ENCODE measurements at places on chromosomes 5 and 9.

GRCh38 chr5:144522698-144523097 lies 352.0 kb downstream of the KCTD16 start:
- DNase-seq: no peak

DNA sequence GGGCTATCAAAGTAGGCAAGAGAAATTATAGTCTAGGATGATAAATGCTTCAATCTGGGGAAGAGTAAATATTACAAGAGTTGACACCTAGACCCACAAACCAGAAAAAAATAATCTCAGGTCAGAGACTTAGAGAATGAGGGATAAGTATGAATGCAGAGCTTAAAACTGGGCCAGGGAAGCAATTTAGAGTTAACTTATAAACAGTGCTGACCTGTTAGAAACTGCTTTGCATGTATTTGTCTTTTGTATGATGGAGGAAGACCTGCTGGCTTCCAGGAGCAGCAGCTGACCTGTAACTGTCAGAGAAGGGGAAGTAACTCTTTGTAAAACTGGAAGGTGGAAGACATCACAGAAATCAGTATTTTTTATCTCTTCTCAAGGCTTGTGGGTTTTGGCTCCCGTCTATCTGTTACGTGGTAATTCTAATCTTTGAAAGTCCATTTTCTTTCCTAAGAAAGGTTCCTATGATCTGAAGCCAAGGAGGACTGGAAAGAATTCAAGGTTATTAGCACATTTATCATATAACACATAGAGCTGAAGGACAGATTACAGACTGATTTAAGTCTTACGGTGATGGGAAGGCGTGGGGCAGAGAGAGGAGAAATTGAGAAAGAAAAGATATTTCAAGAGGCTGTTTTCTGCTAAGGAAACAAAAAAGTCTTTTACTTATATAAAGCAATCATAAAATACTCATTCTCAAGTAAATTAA lies 114.7 kb upstream of the ADAMTS19 start:
- DNase-seq: no peak

GRCh38 chr5:133470841-133471240 lies 141.5 kb downstream of the FSTL4 start:
- no peak for DNase-seq

GRCh38 chr5:98103807-98104206 lies 669.7 kb upstream of the RGMB start:
- no peak for DNase-seq

DNA sequence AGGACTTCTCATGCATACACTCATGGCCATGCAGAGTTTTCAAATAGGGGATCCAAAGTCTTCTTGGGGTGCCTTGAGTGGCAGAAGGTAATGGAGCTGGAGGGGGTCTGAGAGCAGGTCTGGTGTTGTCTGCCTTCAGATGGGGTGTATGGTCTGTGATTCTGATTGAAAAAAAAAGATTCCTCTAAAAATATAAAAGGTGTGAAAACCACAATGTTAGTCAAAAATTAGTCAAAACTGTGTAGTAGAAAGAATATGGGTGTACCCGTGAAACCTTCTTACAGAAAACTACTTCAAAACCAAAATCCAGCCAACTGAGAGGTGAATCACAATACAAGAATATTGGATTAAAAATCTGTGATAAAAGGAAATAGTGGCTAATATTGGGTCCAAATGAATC lies 20.1 kb downstream of the DOCK2 start:
- no peak for DNase-seq

GRCh38 chr5:171657473-171657872 lies 128.1 kb upstream of the SMIM23 start:
- no peak for DNase-seq

DNA sequence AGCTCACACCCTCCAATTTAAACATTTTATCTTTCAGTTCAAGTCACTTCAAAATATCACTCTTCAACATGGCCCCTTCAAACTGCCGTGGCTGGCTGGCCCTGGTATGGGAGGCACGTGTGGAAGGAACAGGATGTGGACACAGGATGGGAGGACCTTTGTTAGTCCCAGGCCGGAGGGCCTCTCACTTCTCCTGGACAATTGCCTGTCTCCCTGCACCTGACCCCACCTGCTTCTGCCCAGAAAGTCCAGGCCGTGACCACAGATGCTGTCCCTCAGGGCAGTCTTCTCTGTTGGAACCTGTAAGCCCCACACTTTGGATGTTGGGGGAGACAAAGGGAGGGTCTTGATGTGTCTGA lies 19.4 kb downstream of the AMBP start:
- DNase-seq: no peak

- DNase-seq: no peak
These were observed 40.6 kb downstream of the USP20 start for GRCh38 chr9:129875687-129876395.

DNA sequence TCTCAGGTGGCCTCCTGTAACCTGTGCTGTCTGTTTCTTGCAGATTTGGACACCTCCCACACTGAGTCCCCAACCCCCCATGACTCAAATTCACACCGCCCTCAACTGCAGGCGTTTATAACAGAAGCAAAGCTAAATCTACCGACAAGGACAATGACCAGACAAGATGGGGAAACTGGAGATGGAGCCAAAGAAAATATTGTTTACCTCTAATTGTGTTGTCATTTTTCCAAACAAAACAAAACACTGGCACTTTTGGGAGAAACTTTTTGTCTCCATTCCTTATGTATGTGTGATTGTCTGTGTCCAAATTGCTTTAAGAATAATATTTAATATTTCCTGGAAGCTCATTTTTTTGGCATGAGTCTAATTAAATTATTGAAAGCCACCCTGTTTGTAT lies 314.8 kb downstream of the ARHGEF28 start:
- DNase-seq: no peak

DNA sequence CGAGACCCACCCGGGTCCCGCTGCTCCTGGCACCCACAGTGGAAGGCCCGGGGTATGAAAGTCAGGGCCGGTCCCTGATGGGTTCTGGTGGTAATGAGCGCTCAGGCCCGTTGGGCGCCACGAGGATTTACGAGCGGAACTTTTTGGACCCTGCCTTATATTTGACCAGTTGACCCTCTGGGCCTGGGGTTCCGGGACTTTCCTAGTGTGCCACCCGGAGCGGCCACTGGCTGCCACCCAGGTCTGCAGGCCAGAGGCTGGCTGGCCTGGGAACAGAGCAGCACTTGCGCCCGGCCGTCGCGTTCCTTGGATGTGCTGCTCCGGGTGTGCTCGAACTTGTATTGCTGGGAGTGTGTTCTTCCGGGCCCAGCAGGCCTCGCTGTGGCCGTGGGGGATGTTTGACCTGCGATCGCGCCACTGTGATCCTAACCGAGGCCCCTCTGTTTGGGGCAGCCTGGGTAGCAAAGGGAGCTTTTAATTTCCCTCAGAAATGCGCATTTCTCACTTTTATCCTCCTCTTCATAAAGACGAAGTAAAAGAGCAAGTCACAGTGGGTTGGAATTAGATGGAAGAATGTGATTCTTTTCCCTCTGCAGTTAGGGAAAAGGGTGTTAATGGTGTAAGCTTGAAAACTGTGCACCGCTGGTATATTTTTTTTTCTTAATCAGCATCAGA lies 1.2 kb downstream of the F2RL1 start:
- DNase-seq: no peak

GRCh38 chr5:75465480-75465879 lies 45.9 kb downstream of the CERT1 start:
- no peak for DNase-seq

GRCh38 chr5:166618526-166618925 lies 1672.9 kb upstream of the WWC1 start:
- no peak for DNase-seq

DNA sequence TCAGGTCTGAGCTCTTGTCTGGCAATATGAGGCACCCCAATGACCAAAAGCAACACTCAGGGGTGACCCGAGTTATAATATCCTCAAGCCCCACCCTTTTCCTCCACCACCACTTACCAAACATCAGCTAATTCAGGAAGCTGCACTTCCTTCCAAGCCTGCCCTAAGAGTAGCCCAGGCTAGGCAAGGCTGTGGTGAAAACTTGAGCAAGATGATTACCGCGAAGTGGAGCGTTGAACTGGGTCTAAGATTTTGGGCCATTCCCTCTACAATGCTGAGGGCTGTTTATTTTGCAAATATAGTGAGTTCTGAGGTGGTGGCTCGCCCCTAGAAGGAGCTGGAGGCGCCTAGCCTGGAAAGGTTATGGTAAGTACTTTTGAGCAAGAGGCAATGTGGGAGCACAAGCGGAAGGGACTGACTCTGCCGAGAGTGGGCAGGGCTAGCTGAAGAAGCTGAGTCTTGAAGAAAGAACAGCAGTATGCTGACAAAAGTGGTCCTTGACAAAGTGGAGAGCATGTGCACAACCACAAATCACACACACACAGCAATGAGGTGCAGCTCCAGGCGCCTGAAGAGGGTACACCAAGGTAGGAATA lies at the start of gene HK3:
Gene HK3, minus strand, starts transcription at position 51 of the 596 bp plus-strand sequence. CDS start 3,187 bp downstream, outside the sequence.
- no peak for DNase-seq

DNA sequence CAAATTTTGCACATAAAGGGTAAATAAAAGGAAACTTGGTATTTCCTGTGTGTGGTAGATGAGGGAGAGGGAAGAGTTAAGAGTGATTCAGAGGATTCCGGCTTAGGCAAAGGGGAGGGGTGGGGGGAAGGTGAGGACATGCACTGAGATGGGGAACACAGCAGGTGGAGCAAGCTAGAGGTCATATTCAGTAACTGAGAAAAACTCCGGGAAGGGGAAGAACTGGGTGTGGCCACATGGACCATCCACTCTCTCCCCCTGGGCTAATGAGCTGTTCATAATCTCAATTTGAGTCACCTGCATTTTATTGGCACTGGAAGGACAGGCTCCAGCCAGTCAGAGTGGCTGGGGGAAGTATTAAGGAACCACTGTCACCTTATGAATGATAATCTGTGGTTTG lies 45.1 kb upstream of the UGCG start:
- DNase-seq: no peak

GRCh38 chr9:4050916-4051315 lies 249.0 kb downstream of the GLIS3 start:
- DNase-seq: no peak

- DNase-seq: no peak
These were observed at the start of gene SHROOM1 for GRCh38 chr5:132830436-132831094. TSS of gene SHROOM1 (minus strand) at chr5:132830647. CDS start at chr5:132826140, 4,507 bp downstream.

GRCh38 chr5:172972552-172972951 lies 11.0 kb upstream of the ATP6V0E1 start:
- DNase-seq: no peak

- no peak for DNase-seq
These were observed 76.4 kb upstream of the RARS1 start for GRCh38 chr5:168409591-168410458.

DNA sequence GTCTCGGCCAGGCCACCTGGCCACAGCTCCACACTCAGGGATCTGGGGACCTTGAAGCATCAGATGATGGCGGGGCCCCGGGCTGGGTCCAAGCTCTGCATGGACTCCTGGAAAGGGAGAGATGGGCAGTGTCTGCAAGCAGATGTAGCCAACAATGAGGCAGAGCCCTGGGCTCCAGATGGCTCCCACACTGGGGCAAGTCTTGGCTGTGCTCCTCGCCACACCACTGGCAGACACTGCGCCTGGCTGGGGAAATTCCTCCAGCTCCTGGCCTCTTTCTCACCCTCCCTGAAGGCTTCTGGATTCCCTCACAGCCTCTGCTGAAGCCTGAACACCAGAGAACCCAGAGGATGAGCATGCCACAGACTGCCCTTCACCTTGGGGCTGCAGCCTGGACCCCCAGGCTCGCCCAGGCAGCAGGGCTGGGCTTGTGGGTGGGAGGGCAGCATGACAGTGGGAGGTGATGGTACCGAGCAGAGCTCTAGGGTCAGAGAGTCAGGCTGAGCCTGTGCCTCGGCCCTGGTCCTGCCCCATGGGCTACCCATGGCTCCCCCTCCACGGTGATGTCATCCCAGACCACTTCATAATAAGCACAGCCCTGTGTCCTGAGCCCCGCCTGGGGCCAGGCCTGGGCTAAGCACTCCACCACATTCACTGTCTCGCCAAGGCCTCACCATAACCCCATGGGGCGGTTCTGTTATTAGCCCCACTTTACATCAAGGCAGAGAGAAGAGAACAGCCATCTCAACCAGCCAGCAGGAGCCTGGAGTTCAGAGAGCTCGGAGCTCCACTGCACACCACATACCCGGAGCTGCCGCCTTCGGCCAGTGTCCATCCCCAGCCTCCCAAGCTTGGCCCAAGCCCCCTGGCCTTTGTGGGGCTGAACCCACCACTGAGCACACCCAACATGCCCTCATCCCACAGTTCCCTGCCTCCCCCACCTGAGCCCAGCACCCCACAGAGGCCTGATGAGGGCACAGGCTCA lies 62.2 kb upstream of the ADAMTS2 start:
- no peak for DNase-seq

DNA sequence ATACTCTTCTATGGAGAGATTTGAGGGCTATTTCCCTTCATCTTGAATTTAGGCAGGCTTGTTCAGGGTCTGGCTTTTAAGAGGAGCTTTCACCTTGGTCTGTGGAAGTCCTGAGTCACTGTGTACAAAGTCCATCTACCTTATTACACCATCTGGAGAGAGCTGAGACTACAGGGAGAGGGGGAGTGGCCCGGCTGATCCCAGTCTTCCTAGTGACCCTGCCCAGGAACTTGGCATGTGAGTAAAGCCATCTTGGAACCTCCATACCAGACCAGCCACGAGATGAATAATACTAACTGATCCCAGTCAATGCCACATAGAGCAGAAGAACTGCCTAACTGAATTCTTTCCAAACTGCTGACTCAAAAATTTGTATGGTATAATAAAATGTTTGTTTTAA lies 8.4 kb upstream of the IL6ST start:
- no peak for DNase-seq

DNA sequence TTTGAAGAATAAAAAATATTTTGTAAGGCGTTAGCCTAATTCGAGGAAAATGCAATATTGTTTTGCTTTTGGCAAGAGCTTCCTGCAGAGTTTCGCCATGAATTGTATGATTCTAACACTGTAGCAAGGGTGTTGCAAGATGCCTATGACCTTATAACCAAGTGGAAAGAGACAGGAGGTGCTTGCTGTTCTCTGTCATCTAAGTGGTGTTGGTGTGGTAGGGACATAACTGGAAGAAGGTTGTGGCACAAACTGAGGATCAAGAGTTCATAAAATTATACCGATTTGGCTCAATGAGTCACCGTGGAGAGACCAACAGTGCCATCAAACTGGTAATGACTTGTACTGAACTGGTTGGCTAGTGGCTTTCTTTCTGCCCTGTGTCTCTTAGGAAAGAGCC lies 6.3 kb downstream of the STC2 start:
- DNase-seq: no peak

DNA sequence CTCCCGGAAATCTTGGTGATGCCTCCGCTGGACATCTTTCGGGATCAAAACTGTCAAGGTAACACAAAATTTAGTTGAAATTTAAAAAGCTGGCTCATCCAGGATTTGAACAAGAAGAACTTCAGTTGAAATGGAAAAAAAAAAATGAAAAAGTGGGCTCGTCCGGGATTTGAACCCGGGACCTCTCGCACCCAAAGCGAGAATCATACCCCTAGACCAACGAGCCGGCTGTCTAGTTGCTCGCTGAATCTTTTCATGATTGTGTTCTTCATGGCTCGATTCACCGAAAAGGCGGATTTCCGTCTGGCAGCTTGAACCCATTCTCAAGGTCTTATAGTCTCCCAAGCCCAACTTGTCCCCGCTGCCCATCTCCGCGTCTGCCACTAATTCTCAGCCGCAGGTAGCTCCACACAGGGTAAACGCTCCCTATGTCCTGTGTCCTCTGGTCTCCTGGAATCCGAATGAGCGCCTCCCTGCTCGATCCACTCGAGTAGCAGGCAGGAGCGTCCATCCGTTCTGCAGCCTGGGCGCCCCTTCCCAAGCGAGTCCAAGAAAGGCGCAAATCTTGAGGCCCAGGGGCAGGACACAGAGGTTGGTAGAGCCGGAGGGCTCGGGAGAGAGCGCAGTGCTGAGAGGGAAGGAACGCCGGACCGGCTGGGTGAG lies 16.2 kb downstream of the TRIM7 start:
- DNase-seq: peak; percentile 77

GRCh38 chr9:116774421-116775180 lies 87.5 kb downstream of the TRIM32 start:
- no peak for DNase-seq

GRCh38 chr5:1464096-1464446 lies 18.8 kb upstream of the SLC6A3 start:
- DNase-seq: no peak

Measured in stimulated activated CD8-positive, alpha-beta memory T cell treated with anti-CD3 and anti-CD28 coated beads, Interleukin-7, amount 100 ng/mL, for 1 hour (primary cell).